GDM1 (cell line): ENCODE measurements at places on chromosomes 13 and 19.

- DNase-seq, result no peak
These were observed 428.7 kb downstream of the MYO16 start for GRCh38 chr13:109058087-109058486.

DNA sequence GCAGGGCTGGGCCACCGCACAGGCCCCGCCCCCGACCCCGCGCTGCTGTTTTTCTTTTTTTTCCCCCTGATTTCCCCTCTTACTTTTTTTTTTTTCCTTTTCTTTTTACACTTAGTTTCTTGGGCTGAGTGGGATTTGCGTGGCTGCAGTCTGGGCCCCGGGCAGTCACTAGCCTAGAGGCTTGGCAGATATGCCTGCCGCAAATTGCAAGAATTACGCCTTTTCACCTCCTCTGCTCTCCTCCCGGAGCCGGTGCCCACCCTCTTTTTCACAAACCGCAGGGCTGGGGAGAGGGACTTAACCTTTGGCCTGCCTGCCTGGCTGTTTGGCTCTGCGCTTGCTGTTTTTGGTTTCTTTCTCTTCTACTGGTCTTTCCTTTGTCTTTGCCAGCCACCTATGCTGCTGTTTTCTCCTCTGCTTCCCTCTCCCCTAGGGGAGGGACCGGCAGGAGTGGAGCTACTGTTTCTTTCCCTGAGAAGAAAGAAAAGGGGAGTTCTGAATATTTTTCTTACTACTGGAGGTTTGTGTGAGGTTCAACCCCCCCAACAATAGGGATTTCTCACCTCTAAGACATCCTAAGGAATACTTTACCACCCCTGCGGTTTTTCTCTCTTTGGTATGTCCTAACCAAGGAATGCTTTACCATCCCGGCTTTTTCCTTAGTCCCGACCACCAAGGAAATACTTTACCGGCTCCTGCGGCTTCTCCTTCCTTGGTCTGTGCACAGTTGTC, 11.0 kb downstream of the ZNF552 start:
- DNase-seq, result peak; percentile 12

DNA sequence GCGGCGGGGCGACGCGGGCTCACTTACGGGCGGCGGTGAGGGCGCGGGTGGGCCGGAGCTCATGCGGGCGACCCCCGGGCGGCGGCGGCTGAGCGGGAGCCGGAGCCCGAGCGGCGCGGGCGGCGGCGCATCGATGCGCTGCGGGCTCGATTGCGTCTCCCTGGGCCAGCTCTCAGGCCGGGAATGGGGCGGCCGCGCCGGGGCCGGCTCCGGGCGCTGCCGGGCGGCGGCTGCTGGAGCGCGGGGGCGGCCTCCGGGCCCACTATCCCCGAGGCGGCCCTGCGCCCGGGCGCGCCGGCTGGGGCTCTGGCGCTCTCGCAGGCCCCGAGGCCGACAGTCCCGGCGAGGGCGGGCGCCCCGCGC, 1.4 kb upstream of the TSHZ3 start:
- DNase-seq, result no peak

- DNase-seq, result no peak
These were observed 21.2 kb upstream of the SLC7A10 start for GRCh38 chr19:33246709-33247440.

DNA sequence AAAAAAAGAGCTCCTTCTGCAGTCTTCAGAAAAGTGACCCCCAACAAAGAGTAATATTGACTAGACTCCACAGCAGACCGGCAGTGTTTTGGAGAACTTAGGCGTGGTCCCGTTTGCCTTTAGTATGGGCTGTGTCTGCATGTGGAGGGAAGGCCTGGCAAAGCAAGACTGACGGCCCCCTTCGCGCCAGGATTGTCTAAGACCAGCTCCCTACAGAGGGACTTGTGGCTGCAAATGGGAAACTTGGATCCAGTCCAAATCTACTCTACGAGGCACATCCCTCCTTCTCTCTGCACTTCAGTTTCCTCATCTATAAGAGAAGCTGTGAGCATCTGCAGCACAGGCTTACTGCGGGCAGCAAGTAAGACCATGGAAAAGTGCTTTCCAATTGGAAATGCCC, 350.0 kb downstream of the ZNF536 start:
- no peak for DNase-seq

- DNase-seq, result peak; percentile 27
These were observed 7.2 kb upstream of the CEACAM8 start for GRCh38 chr19:42601811-42602443.

DNA sequence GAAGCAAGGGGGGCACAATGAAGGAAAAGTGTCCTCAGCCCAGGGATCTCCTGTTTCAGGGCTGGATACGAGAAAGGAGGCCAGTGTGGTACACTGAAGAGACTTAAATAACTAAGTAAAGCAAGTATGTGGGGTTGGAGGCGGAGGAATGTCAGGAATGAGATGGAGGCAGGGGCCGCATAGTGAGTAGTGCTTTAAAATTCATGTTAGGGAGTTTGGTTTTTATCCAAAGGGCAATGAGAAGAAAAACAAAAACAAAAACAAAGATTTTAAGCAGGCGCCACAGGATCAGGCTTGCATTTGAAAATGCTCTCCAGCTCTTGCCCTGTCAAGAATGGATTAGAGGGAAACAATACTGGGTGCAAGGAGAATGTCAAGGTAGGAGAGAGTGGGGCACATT, 273.4 kb downstream of the DCLK1 start:
- DNase-seq, result no peak

- no peak for DNase-seq
These were observed 23.6 kb upstream of the ASPDH start for GRCh38 chr19:50537306-50537685.

DNA sequence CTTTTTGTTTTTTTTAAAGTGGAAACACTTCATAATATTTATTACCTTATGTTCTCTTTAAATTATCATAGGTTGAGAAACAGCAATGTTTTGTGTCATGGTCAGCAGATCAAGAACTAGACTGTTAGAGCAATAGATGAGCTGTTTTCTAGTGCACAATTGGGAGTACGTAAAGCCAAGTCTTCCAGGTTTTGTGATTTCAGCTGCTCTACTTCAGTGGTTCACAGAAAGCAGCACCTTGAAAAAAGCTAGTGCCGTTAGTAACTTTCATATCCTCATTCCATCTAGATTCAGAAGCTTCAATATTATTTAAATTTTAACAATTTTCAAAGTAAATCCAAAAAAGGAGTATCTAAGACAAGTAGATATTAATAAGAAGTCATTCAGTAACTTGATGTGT, 1.9 kb downstream of the GPR18 start:
- no peak for DNase-seq

- DNase-seq, result no peak
These were observed 17.2 kb downstream of the RASA3 start for GRCh38 chr13:114115191-114115671.

DNA sequence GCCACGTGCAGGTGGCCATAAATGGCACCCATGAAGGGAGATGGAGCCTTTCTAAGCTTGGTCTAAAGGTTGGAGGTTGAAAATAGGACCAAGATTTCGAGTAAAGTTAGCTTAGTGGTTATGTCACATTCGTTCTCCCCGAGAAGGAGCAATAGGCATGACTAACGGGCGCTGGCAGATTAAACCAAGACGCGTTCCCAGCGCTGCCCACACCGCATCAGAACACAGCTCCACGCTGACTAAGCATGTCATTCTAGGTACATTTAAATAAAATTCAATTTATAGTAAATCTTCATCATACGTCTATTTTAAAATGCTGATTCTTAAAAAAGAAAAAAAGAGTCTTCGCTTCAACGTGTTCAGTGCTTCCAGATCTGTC, 95.0 kb upstream of the IRS2 start:
- no peak for DNase-seq

GRCh38 chr19:53907193-53907581, 1.9 kb upstream of the CACNG7 start:
- DNase-seq, result no peak

- no peak for DNase-seq
These were observed 41.2 kb downstream of the ZIC2 start for GRCh38 chr13:100022798-100023197.

GRCh38 chr19:4234862-4235201, 5.5 kb downstream of the EBI3 start:
- no peak for DNase-seq

DNA sequence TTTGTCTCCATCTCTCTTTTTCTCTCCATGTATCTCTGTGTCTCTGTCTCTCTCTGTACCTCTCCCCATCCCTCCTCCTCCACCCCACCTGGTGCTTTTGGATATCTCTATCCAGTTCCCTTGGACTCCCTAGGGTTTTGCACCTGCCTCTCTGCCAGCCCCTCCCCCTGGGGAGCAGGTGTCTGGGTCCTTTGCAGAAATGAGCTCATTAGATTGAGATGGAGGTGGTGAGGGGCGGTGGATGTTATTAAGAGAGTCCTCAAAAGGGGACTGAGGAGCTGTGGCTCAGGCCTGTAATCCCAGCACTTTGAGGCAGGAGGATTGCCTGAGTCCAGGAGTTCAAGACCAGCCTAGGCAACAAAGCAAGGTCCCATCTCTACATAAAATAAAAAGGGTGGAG, 2.1 kb downstream of the KCNN4 start:
- no peak for DNase-seq

DNA sequence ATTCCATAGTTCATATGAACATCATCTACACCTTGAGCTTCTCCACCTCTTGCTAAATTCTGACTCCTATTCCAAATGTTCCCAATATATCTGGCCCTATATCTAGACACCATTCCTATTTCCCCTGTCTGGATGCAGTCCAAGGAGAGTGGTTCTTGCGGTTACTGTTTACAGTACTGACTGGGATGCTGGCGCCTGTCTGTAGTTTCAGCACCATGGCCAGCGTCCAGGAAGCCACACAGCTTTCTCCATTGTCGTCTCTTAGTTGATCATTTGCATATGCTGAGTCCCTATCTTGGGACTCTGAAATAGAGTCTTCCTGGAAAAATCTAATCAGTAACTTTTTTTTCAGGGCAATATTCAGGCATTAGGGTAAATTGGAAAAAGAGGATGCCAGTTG, 14.9 kb downstream of the LAIR2 start:
- peak; percentile 26 for DNase-seq

DNA sequence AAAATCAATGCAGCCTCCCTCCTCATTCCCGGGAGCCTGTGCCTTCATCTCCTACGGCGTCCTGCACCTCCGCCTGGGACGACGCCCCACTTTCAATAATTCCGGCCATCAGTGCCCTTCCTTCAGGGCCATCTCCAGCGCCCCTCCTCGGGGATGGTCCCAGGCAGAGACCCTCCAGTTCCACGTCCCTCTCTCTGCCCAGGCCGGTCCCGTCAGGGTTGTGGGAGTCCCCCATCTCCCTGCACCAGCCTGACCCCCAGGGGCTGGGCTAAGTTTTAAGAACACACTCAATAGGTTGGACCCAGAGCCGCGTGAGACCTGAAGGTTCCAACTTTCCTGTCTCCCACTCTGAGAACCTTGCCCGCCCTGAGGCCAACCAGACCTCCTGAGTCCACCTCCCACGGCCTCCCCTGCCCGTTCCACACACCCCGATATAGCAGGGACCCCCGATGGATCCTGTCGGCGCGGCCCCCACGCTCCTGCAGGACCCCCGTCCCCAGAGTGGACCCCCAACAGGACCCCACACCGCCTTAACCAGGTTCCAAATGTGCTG, 646 bp downstream of the TMEM161A start:
- no peak for DNase-seq

DNA sequence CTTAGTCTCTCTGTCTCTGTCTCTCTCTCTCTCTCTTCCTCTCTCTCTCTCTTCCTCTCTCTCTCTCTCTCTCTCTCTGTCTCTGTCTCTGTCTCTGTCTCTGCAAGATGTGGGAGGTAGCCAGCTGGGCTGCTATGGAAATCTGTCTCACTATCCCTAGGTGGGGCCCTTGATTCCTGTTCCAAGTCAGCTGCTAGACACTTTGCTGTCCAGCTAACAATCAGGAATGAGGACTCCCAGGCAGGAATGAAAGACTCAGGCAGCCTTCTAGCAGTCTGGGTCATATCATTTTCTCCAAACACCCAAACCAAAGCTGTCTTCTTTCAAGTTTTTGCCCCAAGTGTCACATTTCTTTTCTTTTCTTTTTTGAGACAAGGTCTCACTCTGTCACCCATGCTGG, 23.2 kb downstream of the CATSPERD start:
- no peak for DNase-seq

GRCh38 chr13:41352935-41353840, 42.1 kb downstream of the NAA16 start:
- no peak for DNase-seq

DNA sequence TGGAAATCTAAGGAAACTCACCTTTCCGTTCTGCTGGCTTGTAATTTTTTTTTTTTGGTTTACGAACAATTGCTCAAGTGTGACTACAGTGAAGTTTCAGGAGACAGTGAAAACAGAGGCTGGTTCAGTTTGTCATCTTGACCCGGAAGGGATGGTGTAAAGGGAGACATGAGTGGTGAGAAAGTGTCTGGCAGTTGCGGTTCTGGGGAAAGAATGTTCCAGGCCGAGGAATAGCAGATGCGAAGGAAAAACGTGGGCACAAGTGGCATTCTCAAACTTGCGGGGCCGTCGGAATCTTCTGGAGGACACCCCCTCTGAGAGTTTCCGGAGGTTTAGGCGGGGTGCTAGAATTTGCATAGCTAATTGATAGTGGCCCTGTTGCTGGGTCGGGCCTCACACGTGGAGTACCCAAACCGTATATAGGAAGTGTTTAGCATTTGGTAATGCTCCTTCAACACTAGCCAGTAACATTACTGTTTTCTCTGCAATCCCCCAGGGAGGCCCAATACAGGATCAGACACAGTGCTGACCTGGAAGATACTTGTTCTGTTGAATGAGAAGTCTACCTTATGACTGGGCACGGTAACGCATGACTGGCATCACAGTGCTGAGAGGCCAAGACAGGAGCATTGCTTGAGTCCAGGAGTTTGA, 2.8 kb upstream of the TNFSF9 start:
- DNase-seq, result no peak

DNA sequence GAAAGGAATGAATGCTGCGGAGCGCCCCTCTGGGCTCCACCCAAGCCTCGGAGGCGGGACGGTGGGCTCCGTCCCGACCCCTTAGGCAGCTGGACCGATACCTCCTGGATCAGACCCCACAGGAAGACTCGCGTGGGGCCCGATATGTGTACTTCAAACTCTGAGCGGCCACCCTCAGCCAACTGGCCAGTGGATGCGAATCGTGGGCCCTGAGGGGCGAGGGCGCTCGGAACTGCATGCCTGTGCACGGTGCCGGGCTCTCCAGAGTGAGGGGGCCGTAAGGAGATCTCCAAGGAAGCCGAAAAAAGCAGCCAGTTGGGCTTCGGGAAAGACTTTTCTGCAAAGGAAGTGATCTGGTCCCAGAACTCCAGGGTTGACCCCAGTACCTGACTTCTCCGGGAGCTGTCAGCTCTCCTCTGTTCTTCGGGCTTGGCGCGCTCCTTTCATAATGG, 8.6 kb downstream of the PDX1 start:
- DNase-seq, result no peak

GRCh38 chr13:33441015-33441414, 155.5 kb upstream of the STARD13 start:
- DNase-seq, result no peak

- no peak for DNase-seq
These were observed 117.6 kb downstream of the MIPEP start for GRCh38 chr13:23771552-23771951.
